ENCODE measurements at places on chromosomes 2 and 18.

DNA sequence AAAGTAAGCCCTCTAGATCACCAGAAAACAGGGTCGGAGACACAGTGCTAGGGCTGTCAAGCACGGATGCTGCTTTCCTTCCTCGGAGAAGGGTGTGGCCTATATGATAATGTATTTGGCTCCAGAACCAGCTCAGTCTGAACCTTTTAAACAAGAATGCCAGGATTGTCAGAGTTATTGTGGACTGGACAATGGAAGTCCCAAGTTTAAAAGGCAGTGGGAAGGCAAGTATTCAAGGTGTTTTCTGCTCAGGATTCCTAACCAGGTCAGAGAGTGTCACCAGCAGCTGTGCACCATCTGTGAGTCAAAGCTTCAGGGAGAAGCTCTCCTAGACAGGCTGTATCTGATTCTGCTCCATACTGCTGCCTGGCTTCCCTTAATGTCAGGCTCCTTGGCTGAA is 94.8 kb downstream of the SPOPL start:
- no peak for DNase-seq

DNA sequence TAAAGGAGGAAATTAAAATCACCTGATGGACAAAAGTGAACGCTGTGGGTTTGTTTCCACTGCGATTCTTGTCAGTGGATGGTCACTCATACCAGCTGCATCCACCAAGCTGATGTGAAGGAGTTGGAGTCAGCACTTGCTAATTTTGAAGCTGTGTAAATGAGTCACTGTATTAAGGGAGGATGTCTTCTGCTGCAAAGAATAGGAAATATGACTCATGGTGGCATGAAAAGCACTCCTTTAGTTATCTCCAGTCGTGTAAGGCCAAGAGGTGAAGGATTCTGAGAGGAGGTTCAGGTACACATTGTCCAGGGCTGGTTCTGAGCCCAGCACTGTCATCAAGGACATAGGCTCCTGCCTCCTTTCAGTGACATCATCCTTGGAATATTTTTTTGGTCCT is 71.7 kb upstream of the SKOR2 start:
- DNase-seq, result no peak

DNA sequence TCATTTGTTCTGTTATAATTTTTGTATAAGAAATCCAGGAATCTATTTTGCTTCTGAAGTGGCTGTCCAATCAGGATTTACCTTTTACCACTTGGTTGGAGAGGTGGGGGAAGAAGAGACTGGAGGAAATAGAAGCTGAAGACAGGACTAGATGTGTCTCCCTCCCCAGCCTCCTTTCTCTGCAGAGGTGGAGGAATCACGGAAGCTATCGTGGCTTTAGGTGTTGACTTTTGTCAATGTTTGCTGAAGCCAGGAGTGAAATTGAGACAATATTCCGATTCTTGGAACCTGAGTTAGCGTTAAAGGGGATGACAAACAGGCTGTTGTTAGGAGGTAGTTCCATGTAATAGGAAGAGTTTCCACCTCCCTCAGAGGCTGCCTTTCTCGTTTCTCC is 43.5 kb downstream of the PDCL3 start:
- no peak for DNase-seq

- no peak for DNase-seq
Measured at GRCh38 chr2:208827109-208827508, 420.5 kb downstream of the PTH2R start.

DNA sequence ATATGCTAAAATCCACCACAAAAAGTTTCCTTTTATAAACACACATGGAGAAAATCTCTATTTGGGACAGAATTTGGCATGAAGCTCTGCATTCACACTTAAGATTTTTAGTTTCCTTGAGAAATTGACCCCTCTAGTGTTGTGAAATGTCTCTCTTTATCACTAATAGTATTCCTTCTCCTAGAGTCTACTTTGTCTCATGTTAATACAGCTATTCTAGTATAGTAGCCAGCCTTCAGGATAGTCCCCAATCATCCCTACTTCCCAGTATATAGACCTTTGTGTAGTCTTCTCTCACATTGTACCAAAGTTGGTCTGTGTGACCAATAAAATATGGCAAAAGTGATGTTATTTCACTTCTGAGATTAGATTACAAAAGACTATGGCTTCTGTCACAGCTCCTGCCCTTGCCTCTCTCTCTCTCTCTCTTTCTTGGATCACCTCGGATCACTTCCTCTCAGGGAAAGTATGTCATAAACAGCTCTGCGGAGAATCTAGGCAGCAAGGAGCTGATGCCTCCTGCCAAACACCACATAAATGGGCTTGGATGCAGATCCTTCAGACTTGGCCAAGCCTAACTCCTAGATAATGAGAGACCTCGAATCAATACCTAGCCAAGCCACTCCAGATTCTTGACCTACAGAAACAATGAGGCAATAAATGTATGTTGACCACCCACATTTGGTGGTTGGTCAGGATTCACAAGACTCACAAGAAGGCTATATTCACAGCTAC is 59.7 kb upstream of the NABP1 start:
- no peak for DNase-seq

- DNase-seq, result peak; percentile 90
Measured at GRCh38 chr2:174878537-174879147, 114.4 kb upstream of the CHRNA1 start.

DNA sequence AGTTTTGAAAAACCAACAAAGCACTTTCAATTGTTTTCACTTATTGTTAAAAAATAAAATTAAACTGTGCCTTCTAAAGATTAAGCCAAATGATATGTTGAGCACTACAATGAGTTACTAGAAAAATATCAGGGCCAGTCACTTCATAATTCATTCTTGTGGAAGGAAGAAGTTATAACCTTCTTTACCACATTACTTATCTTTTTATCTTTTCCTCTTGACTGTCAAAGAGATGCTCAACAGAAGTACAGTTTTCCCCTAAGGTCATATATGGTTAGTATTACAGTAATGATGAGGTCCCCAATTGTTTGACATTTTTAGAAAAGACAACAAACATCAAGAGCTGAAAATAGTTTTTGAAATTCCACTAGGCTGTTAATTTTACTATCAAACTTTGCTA is 9.4 kb downstream of the PELI1 start:
- no peak for DNase-seq

- DNase-seq, result no peak
Measured at GRCh38 chr18:2589345-2590068, 18.1 kb downstream of the NDC80 start.

GRCh38 chr2:130391058-130391871 is 35.4 kb downstream of the PTPN18 start:
- peak; percentile 76 for DNase-seq

GRCh38 chr2:57330447-57330846 is 716.2 kb upstream of the VRK2 start:
- no peak for DNase-seq

DNA sequence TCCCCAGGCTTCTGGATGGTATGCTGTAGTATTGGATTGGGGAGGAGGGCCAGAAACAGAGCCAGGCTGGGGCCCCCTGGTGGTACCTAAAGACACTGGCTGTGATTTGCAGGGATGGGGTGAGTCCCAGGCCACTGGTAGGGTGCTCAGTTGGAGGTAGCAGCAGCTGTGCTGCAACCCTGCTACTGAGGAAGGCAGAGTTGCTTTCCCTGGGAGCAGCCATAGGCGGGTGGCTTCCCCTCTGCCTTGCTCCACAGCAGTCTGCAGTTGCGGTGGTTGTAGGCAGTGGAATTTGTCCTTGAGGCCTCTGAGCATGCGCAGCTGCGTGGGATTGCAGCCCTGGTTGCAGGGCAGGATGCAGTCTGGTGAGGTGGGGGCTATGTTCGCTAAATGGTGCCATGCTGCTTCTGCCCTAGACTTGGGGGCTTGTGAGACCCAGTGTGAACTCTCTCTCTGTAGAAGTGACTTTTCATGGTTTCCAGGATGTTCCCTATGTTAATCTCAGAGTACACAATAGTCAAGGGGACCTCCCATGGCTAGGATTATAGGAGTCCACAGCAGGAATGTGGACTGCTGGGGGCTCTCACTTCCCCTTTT is 443.5 kb downstream of the XIRP2 start:
- DNase-seq, result no peak
